ENCODE measurements at places on chromosomes 12 and 14. TPM values are rescaled to one million over a fixed set of nuclear protein-coding genes. Genes with fewer than 3 reads are reported as not detected.
A peak's percentile ranks its signal among the peaks of the same experiment; 100 is the strongest.

DNA sequence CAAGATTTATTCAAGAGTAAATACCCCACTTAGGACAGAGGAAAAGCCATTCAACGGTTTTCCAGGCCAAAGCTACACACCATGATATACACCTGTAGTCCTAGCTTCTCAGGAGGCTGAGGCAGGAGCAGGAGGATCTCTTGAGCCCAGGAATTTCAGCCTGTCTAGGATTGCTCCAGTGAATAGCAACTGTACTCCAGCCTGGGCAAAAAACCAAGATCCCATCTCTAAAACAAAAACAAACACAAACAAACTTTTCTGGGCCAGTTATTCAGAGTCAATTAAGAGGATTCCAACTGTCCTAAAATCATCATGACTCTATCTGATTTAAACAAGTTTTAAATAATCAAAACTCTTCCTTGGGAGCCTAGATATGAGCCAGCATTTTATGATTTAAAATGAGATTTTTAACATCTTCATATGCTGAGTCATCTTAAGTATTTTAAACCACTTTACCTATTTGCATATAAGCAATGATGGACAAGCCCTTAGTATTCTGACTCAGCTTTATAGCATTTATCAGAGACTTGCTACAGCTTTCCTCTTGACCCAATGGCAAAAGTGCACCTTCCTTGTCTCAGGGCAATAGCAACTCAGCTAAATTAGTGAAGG lies 77.1 kb downstream of the KCNMB4 start:
- DNase-seq, result no peak

Gene SLC7A7
- polyA plus RNA-seq, result 3.1 TPM

DNA sequence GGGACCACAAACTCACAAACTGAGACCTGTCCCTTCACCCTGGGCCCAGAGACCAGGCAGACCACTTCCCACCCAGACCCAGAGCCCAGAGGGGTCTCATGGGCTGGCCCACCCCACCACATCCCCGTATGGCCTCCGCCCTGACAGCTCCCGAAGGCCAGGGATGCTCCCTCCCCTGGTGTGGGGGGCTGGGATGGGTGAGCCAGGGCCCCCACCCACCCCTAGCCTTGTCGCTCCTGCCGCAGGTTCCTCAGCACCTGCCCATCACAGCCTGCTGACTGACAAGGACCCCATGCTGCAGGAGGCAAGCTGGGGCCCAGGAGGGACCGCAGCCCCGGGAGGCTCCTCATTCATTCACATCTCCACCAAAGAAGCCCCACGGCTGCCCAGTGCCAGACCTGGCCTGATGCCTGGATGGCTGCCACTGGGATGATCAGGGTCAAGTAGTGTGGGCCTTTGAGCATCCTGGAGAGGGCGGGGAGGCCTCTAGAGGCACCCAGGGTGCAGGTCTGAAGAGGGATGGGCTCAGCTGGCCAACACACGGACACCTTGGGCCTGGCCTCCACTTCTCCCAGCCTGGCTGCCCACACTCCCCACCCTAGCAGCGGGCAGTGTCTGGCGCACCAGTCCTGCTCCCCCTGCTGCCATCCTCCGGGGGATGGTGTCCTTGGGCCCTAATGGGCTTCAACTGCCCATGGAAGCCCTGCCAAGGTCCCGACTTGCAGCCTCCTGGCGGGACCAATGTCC lies 24.7 kb upstream of the GPR132 start:
- peak; percentile 54 for DNase-seq

Gene GPR137C
- 0.68 TPM for polyA plus RNA-seq

DNA sequence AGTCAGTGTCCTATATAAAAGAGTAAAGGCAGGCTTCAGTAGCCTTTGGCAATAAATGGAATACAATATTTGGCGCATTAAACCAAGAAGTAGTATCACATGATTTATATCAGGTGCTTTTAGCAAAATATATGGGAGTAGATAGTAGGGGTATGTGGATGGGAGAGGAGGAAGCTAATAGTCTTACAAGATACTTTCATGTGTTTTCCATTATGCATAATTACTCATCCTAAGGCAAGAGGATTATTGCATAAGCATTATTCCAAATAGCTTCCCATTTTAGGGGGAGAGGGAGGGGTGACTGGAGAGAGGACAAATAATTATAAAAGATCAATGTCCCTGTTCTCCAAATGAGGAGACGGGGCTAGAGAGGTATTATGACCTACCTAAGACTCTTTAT lies 104.3 kb downstream of the DUSP6 start:
- no peak for DNase-seq

DNA sequence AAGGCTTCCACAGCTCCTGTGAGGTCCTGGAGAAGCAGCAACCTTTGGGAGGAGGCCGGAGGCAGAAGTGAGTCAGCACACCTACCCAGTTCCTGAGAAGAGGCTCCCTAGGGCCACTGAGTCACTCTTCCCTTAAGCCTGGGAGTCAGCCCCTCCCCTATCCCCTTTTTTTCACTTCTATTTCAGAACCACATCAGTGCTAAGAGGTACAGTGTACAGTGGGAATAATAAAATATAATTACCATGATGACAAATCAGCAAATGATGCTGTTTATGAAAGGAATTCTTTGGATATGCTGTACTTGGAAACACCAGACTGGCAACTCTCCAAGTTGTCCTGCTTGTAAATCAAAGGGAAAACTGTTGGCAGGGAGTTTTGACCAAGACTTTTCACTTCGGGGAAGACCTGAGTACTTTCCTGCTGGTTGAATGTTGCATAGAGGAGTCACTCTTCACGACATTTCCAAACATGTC lies 7.8 kb upstream of the TBPL2 start:
- DNase-seq, result peak; percentile 60

- DNase-seq, result no peak
These were observed 109.0 kb downstream of the CHST11 start for GRCh38 chr12:104565606-104566243.

GRCh38 chr14:80381807-80382363 lies 170.6 kb upstream of the DIO2 start:
- no peak for DNase-seq

Gene CIROP
- polyA plus RNA-seq, result not detected

Gene CD163L1
- polyA plus RNA-seq, result 0.66 TPM

DNA sequence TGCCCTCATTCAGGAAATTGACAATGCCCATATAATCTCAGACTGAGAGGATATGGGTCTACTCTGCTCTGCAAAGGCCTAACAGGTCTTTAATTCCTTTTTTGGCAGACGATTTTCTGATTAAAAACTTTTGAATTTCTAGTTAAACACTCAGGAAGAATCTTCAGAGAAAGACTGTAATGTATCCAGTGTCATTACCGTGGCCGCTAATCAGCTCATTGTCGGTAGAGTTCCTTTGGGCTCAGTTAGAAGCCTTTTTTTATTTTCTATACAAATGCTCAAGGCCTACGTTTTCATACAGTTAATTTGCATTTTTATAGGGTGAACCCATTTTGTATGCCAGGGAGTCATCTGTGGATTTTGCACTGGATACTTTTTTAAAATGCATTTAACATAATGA lies 549.9 kb downstream of the RPS29 start:
- DNase-seq, result no peak

- no peak for DNase-seq
These were observed 83.4 kb downstream of the KIF26A start for GRCh38 chr14:104221636-104222369.

Gene STON2
- polyA plus RNA-seq, result 2.0 TPM

- no peak for DNase-seq
These were observed 12.6 kb downstream of the KCNH5 start for GRCh38 chr14:63032641-63033040.

DNA sequence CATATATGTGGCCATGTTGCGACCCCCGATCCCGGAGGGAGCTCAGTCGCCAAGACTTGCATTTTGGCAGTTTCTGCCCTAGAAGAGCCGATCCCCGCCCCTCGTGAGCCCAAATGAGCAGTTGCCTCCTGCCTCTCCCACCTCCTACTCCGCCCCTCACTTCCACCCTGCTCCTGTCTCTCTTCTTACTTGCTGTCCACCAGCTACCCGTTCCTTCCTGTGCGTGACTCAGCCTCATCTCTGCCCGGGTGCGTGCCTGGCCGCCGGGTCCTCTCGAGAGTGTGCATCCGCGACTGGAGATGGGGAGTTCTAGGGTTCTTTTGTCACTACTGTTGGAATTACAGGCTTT lies 585 bp downstream of the GPATCH2L start:
- DNase-seq, result peak; percentile 76

- DNase-seq, result no peak
These were observed 7.6 kb downstream of the VASH1 start for GRCh38 chr14:76768671-76769500.

DNA sequence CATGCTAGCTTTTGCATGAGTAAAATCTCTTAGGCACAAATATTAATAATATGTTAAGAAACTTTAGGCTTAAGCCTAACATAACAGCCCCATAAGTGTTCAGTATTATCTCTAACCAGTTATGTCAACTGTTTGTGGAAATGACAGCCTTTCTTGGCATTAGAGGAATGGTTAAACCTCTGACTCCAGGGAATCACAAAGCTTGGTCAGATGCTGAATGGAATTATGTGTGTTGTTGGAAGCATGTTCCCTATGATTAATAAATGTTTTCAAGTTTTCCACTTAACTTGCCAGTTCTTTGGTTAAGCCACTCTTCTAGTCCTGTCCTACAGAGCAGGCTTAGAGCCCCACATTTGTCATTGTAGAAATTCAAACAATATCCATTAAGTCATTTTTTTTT lies 17.0 kb downstream of the PSEN1 start:
- no peak for DNase-seq

Gene REM2
- polyA plus RNA-seq, result 0.07 TPM

- no peak for DNase-seq
These were observed 41.4 kb upstream of the PPFIA2 start for GRCh38 chr12:81800298-81801148.

DNA sequence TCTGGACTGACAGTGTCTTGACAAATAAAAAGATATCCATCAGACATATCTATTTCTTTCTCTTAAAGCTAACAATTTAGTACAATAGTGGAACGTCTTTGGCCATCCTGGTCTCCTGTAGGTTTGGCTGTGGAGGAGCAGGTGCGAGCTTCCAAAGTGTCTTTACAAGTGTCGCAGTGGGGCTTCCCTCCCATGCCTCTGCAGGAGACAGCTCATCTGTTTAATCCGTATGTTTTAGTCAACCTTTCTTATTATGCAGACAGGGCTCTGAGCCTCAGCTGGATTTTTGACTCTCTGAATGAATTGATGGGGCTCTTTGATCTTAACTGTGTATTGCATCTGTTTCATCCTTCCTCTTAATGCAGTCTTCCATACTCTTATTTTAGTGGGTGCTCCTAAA lies 57.5 kb downstream of the RMST start:
- no peak for DNase-seq
